ENCODE measurements at places on chromosomes 4 and X. TPM values are rescaled to one million over a fixed set of nuclear protein-coding genes. Genes with fewer than 3 reads are reported as not detected.

Gene ATOH1
- not detected for total RNA-seq

Gene CXorf65
- not detected for total RNA-seq

Gene TRPC3
- total RNA-seq = not detected

Gene ADH6
- not detected for total RNA-seq

Gene L1CAM
- 47.6 TPM for total RNA-seq

Gene NLGN3
- 0.03 TPM for total RNA-seq

Gene MAGEA10
- total RNA-seq = not detected

Measured in foreskin keratinocyte (primary cell).